Progenitor cell of endocrine pancreas (in vitro differentiated cells): ENCODE measurements at places on chromosomes 7 and 10.

DNA sequence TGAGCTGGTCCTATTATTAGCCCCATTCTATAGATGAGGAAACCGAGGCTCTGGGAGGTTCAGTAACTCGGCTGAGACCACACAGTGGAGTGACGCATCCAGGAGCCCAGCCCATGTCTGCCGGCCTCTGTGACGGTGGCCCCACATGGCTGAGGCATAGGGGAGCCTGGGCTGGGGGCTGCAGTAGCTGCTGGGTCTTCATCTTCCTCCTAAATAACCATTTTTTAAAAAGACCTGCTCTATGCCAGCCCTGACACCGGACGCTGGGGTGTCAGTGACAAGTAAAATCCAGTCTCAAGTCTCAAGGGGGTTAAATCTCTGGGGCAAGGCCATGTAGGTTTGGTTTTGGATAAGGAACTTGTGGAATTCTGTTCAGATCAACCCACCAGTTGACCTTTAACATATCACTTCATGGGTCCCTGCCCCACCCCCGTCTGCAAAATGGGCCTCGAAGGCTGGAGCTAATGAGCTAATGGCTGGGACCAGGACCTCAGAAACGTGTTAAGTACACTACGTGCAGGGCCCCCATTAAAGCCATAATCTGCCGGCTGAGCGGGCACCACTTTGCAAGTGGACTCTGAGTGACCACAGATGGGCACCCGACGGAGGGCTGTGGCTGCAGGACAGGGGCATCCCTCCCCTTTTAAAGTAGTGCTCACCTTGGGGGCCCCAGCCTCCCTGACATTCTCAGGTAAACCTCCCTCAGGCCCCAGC, 136.5 kb upstream of the UNC5B start:
- DNase-seq: no peak

DNA sequence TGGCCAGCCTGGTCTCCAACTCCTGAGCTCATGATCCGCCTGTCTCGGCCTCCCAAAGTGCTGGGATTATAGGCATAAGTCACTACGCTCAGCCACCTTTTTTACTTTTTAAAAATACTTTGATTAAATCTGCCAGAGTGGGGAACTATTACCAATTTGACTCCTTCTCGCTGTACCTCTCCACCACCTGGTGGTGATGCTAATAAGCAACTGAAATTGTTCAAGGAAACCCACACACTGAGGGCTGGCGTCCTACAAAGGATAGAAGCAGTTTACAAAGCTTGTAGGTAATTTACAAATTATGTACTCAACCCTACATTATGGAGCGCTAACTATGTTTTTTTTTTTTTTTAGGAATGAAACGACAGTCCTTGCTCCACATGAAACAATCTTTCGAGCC, 111.1 kb downstream of the CPED1 start:
- DNase-seq: no peak

DNA sequence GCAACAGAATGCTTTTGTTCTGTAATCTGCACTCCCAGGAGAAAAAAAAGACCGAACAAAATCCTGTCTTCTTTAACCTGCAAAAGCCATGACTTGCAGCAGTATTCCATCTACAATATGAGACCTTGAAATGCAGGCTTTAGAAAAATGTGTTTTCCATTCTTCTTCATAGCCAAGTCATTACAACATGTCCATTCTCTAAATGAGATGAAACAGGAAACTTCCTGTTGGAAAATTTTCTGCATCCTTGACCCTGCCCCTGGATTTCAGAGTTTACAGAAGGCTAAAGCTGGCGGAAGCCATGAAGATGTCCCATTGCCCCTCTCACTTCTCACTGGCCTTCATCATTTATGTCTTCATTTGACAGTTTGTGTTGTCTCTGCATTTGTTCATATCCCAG, 546.4 kb downstream of the TNS3 start:
- no peak for DNase-seq

DNA sequence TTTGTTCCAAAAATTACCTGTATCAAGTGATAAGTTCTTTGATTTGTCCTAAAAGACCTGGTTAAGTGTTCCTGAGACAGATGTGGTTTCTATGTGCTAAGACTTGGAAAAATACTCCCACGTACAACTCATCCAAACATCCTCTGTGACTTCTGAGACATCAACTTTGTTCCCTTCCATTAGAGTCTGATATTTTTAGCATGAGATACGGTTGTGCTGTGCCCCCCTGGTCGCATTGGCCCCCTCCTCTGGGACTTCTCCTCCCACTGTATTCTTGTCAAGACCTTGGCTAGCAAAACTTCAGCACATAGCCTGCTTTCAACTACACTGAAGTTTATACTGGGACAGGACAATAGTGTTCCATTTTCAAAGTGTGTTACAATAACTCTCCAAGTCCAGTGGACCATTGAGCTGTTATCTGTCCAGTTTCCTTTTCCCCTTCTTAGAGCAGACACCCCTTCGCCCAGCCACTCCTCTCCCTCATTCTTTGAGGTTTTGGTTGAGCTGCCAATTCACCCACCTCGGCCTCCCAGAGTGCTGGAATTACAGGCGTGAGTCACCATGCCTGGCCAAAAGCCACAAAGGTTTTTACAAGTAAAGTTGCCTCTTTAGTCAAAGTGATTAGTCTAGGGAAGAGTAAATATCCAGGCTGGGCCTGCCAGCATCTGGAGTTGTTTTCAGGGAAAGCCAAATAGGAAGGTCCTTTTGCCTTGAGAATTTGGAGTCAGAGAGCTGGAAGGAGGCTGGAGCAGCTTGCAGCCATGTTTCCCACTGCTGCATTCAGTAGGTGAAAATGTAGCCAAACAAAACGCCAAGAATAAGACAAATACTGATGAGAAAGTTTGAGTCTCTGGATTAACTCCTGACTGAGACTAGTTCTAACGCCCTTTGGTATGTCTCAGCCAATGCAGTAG, 17.8 kb upstream of the PDLIM1 start:
- DNase-seq: no peak

DNA sequence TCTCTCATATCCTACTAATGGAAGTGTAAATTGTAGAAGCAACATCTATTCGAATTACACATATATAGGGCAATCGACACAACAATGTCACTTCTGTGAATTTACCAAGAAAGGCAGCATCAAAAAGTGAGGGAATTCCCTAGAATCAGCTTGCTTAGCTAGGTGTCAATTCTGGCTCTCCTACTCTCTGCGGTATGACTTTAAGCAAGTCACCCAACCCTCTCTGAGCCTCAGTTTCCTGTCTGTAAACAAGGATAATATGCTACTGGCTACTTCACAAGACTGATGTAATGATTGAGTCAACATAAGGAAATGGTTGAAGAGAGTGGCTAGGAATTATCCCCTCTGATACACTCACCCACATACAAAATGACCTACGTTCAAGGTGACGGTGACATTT, 19.4 kb downstream of the CCDC6 start:
- DNase-seq: no peak

GRCh38 chr7:13057462-13058200, 370.2 kb downstream of the ARL4A start:
- no peak for DNase-seq

DNA sequence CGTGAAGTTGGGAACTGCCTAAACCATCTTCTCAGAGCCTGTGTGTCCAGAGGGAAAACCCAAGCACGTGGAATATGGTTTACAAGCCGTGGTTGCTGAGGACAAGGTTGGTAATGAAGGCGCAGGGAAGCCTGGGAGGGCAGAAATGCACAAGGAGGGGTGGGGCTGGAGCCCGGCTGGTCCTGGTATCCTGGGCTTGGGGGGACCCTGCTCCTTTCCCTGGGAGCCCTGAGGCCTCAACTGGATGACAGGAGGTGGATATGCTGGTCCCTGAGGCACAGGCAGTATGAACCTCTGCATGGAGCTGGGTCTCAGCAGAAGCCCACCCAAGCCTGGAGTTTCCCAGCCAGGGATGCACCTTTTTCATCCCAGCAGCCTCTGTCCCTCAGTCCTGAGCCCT, 80.3 kb upstream of the RET start:
- DNase-seq: no peak

- no peak for DNase-seq
These were observed 313.8 kb downstream of the FRMD4A start for GRCh38 chr10:14016931-14017333.

- no peak for DNase-seq
These were observed 14.8 kb downstream of the BBS9 start for GRCh38 chr7:33143996-33144718.

- no peak for DNase-seq
These were observed 181.9 kb upstream of the LYZL2 start for GRCh38 chr10:30811276-30812017.

DNA sequence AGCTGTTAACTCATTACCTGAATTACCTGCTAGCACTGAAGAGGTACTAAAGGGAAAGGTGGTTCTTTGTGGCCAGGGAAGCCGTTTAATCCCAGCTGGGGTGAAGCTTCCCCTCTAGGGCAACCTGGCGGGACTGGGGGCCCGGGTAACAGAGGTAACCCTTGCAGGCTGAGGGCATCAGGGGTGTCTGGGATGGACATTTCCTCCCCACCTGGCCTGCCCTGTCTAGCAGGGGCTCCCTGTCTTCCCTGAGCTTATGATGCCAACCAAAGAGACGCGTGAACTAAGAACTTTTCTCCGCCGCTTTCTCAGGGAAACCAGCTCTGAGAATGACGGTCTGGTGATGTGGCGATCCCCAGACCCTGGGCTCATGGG, 52.8 kb downstream of the UNC5B start:
- DNase-seq: no peak

DNA sequence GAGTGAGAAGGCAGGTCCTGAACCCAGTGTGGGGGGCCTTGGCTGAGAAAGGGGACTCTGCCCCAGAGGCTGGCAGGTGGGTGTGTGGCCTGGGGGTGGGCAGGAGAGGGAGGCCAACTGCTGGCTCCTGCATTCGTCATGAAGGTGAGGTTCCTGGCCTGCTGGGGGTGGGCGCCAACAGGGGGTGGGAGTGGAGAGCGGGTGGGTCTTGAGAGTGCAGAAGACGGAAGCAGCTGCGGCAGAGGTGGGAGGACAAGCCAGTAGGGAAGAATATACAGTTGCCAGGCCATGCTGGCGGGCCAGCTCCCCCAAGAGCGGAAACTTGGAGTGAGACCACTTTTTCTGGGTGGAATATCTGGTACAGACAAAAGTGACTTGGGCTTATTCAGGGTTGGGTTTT, 23.4 kb downstream of the GHRHR start:
- DNase-seq: no peak

DNA sequence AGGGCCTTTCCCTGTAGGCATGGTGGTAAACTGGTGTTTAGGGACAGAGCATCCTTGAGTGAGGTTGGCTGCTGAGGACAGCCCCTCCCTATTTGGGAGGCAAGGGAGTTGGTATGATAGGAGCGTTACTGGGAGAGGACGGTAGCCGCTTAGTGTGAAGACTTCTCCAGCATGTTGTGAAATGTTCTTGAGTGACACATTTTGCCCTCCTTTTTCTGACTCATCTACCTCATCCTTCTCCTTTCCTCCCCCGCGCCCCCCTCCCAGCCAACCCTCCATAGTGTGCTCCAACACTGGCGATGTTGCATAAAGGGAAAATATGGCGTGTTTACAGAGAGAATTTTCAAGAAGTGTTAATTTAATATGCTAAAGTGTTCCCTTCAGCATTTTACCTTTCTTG, 645.0 kb upstream of the GALNT17 start:
- no peak for DNase-seq

DNA sequence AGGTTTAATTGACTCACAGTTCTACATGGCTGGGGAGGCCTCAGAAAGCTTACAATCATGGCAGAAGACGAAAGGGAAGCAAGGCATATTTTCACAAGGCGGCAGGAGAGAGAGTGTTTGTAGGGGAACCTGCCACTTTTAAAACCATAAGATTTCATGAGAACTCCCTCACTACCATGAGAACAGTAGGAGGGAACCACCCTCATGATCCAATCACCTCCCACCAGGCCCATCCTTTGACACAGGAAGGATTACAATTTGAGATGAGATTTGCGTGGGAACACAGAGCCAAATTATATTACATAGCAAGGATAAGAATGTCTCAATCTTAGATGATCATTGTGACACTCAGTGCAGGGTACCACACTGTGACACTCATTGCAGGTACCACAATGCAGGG, 44.2 kb downstream of the MRPL32 start:
- DNase-seq: no peak

DNA sequence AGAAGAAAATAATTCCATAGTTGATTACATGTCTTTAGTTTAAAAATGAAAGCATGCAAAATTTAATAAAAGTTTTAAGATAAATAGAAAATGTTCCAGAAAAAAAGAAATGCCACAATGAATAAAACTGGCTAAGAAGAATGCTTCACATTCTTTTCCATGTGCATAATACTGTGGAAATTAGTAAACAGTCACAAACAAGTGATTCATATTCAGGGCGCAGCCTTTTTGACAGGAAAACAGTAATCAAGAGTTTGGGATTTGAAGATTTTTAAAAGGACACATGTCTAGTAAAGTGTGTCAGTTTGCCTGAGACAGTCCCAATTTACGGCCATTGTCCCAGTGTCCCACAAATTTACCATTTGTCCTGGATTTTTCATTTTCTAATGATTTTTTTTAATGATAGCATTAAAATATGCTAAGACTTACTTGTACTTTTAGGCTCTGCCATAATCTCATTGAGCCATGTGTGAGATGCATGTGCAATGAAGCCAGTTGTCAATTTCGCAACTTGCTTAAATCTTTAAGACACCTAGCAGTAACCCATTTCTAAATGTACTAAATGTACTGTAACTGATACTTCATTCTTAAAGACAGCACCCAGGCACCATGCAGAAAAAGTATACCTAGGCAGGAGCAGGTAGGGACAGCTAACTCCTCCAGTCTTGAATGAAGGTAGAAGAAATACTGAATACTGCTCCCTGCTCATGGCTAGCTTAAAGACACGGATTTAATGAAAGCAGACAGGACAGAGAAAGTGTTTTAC, 46.9 kb downstream of the ZNF438 start:
- DNase-seq: no peak

- no peak for DNase-seq
These were observed 40.3 kb downstream of the ZNF22 start for GRCh38 chr10:45040921-45041542.

GRCh38 chr10:60646966-60647796, 131.1 kb upstream of the CDK1 start:
- DNase-seq: peak; percentile 30

- DNase-seq: no peak
These were observed 12.2 kb upstream of the HNRNPF start for GRCh38 chr10:43421201-43421507.

GRCh38 chr10:106872176-106872575, 292.3 kb downstream of the SORCS1 start:
- no peak for DNase-seq

DNA sequence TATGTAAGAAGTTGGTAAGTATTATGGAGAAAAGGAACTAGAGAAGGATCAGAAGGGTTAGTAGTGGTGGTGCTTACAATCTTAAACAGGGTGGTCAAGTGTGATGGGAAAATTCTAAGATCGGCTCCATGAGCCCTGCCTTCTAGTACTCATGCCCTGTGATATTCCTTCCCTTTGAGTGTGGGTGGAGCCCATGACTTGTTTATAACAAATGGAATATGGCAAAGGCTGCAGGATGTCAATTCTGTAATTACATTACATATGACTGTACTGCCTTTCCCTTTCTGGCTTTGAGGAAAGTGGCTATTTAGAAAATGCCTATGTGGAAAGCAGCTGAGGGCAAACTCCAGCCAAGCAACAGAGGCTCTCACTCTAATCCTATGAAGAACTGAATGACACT, 309.6 kb downstream of the AGMO start:
- DNase-seq: no peak
